Cardiac fibroblast (primary cell): ENCODE measurements at places on chromosomes 11 and 22.

- DNase-seq: no peak
Measured at GRCh38 chr11:14445542-14446530, 53.8 kb downstream of the COPB1 start.

DNA sequence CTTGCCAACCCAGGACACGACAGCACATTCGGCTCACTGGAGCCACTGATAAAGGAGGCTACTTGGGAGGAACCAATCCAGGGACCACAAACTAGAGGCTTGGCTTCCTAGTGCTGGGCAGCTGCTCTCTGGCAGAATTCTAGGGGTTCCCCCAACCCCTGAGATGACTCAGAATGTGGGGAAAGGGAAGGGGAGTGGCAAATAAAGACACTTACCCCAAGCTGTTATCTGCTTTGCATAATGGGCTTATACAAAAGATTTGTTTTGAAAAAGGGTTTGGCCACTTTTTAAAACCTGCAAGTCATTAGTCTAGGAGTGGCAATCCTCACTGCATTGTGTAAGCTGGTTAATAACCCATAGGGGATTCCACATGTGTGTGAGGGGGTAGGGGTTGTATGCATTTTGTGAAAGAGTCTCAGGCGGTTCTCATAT lies 64.1 kb upstream of the LMO1 start:
- DNase-seq: no peak

GRCh38 chr11:128598506-128599150 lies 11.3 kb upstream of the ETS1 start:
- DNase-seq: no peak

DNA sequence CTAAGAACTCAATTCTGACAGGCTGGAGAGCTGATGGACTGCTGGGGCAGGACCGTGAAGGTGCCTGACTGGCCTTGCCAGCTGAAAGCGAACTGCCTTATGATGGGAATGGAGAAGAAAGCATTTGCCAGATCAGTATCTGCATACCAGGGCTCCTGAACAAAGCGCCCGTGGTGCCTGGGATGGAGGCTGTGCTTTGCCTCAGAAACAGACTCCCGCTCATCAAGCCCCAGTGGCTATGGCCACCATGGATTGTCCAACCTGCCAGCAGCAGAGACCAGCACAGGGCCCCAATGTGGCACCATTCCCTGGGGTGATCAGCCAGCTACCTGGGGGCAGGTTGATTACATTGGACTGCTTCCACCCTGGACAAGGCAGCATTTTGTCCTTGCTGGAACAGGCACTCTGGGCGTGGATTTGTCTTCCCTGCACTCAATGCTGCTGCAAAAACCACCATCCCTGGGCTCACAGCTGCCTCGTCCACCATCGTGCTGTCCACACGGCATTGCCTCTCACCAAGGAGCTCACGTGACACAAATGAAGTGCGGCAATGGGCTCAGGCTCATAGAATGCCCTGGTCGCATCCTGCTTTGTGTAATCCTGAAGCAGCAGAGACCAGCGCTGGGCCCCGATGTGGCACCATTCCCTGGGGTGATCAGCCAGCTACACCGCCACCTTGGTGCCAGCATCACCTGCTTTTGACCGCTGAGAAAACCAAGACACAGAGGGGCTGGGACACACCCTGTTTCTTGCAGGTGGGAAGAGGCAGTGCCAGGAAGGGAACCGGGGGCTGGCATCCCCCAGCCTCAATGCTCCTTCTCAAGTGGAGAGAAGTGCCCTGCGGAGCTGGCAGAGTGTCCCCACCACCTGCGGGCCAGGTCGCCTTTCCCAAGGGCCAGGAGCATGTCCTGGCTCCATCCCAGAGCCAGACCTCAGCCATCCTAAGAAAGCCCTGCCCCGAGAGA lies 1367.5 kb downstream of the BRD1 start:
- no peak for DNase-seq

- DNase-seq: peak; percentile 91
Measured at GRCh38 chr22:36659762-36660509, 43.6 kb downstream of the CACNG2 start.

DNA sequence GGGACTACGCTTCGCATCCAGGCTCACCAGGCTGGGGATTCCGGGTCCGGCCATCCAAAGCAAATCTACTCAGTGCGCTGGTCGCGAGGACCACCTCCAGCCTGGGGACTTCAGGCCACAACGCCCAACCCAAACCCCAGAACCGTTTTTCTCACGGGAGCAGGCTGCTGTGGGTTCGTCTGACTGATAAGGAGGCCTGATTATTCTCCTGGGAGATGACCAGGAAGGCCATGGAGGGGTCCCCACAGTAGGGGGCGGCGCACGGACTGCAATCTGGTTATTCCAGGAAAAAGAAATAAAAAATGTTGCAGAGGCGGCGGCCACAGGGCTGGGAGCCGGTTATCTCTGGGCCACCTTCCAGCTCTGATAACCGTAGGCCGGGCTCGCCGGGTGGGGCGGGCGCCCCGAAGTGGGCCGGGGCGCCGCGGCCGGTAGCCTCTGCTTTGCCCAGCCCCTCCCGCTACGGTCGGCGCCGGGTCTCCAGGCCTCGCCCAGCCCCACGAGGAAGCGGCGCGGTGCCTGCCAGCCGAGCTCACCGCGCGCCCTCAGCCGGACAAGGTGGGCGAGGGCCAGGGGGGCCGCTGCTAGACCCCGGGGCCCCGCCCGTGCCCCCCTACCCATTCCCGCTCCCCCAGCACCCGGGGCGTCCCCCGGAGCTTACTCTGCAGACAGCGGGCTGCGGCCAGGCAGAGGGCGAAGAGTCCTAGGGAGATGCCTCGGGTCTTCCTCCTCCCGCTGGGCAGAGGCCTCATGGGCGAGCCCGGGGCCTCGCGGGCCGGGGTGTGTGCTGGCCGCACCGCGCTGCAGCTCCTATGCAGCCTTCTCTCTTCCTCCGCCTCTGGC lies 446 bp downstream of the VSTM5 start:
- DNase-seq: peak; percentile 29

GRCh38 chr22:46660604-46661201 lies 40.5 kb downstream of the GRAMD4 start:
- DNase-seq: no peak

GRCh38 chr11:17393472-17393871 lies 5.0 kb upstream of the KCNJ11 start:
- DNase-seq: no peak

- no peak for DNase-seq
Measured at GRCh38 chr22:38139901-38140300, 29.4 kb upstream of the BAIAP2L2 start.

- DNase-seq: no peak
Measured at GRCh38 chr11:92416971-92417725, 192.5 kb downstream of the FAT3 start.

GRCh38 chr11:65911682-65912568 lies 6.9 kb downstream of the C11orf68 start:
- peak; percentile 87 for DNase-seq

- DNase-seq: peak; percentile 97
Measured at GRCh38 chr22:23306438-23306921, 126.2 kb downstream of the BCR start.

GRCh38 chr11:117690484-117691217 lies 106.4 kb downstream of the DSCAML1 start:
- peak; percentile 1 for DNase-seq

DNA sequence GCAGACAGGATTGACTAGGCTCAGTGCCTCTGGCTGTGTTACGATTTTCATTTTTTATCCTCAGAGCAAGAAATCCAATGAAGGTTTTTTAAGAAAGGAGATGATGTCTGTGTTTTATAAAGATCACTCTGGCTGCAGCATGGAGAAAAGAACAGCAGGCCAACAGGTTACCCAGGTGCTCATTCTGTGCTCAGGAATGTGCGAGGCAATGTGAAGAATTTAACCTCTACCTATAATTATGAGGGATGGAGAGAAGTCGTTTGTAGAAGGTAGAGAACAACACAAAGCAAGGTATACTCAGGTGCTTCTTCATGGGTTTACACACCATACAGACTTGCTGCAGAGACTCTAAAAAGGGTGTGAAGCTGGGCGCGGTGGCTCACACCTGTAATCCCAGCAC lies 10.0 kb upstream of the RTCB start:
- DNase-seq: no peak

DNA sequence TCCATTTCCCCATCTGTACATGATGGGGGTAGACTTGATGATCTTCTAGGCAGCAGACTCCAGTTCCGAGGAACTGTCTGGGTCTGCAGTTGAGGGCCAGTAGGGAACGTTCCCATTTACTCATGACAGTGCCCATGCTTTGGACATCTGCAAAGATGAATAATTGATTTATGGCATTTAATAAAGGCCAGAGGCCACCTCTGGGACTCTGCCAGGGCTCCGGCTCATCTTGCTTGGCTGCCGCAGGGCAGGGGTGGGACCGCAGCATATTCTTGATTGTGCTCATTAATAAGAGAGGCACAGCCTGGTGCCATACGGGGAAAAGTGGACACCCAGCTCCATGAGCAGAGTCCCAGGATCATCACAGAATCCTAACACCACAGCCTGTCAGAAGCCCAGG lies 28.1 kb upstream of the KLHL35 start:
- no peak for DNase-seq

DNA sequence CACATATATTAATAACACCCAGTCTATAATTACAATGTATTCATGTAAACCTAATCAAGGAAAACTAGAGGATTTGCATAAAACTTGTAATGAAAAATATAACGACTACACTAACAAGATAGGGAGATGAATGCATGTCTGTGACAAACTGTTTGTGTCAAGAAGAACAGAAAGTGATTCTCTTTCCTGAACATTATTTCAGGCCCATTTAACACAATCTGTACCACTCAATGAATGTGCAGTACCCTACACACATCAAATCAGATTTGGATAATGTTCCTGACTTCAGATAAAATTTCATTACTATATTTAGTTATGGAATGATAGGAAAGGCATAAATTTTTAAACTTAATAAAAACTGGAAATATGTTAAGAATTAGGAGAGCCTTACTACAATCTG lies 93.1 kb downstream of the CADM1 start:
- no peak for DNase-seq

- no peak for DNase-seq
Measured at GRCh38 chr11:133841279-133842043, 3.9 kb downstream of the SPATA19 start.

DNA sequence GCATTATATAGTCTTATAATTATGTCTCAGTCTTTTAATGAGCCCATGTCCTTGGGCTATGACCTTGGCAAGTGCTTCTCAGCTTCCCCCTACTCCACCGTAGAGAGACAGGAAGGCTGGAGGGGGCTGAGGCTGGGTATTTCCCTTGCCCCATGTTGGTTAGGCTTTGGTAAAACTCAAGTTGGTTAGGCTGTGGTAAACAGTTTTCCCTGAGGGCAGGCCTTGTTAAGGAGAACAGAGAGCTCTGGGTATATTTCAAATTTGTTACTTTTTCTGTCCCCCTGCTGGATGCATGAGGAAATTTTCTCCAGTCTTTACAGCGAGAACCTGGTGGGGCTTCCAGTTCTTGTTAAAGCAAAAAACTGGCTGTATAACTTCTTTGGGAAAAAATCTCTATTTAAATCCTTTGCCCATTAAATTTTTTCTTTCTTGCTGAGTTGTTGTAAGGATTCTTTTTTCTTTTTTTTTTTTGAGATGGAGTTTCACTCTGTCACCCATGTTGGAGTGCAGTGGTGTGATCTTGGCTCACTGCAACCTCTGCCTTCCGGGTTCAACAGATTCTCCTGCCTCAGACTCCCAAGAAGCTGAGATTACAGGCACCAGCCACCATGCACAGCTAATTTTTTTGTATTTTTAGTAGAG lies 12.2 kb upstream of the DCHS1 start:
- DNase-seq: peak; percentile 61

GRCh38 chr11:5363679-5364078 lies 12.4 kb downstream of the OR51B6 start:
- DNase-seq: no peak

GRCh38 chr11:44333271-44334218 lies 23.6 kb upstream of the ALX4 start:
- peak; percentile 61 for DNase-seq

- DNase-seq: no peak
Measured at GRCh38 chr11:59689015-59689414, 20.2 kb upstream of the PATL1 start.

DNA sequence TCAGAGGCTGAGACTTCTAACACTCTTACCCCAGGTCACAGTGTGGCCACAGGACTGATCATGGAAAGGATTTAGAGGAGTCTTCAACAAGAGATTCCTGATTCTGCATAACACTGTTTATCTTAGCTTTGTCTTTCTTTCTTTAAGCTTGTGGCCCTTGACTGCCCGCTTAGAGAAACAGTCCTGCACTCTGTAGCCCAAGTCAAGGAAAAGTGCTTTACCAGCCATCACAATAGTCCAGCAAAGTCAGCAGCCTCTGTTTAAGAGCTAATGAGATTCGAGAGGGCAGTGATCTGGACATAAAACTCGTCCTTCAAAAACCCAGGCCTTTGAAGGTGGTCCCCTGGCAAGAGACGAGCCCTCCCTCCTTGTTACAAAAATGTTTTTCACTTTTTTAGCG lies 30.0 kb downstream of the PRDM10 start:
- no peak for DNase-seq

- no peak for DNase-seq
Measured at GRCh38 chr11:121309688-121310087, 17.1 kb downstream of the SC5D start.

- DNase-seq: no peak
Measured at GRCh38 chr11:130831506-130831905, 84.8 kb downstream of the SNX19 start.

DNA sequence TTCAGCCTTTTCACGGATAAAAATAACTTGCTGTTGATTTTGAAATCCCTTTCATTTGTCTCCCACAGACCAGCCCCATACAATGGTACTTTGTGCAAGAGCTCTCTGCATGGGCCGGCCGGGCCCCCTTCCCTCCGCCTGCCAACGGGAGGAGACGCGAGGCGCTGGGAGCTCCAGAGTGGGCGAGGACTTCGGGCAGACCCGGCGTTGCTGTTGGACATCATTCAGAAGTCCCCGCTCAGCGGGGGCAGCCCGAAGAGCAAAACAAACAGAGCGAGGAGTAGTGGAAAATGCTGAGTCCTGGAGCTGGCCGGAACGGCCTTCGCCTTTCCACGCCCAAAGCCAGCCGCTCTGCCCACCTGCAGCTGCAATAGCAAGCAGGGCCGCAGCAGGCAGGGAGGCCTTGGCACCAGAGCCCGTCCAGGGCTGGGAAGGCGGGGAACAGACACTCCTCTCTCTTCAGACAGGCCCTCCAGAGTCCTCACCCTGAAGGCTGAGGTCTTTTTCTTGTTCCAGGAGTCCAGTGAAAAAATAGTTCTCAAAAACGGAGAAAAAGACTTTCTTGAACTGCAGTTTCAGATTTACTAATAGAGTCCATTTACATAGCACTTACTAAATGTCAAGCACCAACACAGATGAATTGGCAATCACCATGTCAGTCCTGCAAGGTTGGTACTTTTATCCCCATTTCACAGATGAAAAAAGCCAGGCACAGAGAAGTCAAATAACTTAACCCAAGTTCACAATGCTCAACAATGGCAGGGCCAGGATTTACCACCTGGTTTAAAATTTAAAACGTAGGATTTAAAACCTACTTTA lies 135.5 kb downstream of the ETS1 start:
- peak; percentile 92 for DNase-seq

GRCh38 chr11:133383201-133383600 lies 149.1 kb downstream of the OPCML start:
- no peak for DNase-seq

DNA sequence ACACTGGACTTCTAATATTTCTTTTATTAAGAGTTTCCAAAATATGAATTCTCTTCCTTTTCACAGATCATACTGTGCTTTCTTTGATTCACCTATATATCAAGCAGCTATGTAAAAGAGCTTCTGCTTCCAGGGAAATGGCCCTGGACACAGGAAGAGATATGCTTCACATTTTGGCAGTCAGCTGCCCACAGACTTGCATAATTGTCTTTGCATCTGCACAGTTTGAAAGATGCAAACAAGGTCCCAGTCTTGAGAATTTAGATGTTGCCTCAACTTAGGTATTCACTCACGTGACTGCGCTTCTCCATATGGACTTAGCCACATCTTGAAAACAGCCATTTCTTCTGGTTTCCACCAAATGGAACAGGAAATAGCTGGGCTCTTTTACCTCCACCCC lies 92.3 kb upstream of the POU2AF2 start:
- no peak for DNase-seq
